ENCODE measurements at places on chromosomes 16 and 17.

GRCh38 chr16:55575496-55575895 is 9.0 kb downstream of the CAPNS2 start:
- no peak for DNase-seq

DNA sequence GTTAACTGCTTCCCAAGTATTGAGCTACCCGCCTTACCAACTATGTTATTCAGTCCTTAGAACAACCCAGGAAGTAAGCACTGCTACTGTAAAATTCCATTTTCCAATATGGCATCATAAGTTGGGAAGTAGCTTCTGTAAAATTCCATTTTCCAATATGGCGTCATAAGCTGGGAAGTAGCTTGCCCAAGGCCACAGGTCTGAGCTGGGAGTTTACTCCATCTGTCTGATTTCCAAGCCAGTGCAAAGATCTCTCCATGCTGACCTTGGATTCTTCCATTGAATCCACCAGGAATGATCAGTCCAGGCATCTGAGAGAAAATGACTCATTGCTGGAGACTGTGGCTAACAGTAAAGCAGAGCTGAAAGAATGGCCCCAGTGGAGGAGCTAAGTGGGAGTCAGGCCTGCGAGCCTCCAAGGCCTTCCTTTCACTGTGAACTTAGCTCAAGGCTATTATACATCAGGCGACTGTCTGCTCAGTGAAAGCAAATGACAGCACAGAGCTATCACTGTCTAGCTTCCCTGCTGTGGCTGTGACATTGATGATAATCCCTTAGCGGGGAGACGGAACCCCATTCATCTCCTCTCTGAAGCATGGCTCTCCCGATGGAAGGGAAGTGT is 430.4 kb downstream of the HAPSTR1 start:
- no peak for DNase-seq

DNA sequence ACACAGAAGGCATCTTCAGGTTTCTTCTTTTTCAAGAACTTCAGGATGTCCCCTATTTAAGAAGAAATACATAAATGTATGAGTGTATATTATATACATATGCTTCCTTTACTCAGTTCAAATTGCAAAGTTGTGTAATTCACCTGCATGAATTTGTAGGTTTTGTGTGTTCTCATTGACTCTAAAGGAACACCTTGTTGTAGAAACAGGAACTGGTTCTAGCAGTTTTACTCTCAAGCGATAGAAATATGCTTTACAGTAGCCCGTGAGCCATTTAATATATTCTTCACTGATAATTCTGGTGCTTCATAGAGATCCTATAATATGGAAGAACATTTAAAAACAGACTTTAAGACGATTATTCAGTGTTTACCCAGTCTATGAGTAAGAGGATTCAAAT is 53.3 kb upstream of the LRRC37A3 start:
- DNase-seq = no peak

DNA sequence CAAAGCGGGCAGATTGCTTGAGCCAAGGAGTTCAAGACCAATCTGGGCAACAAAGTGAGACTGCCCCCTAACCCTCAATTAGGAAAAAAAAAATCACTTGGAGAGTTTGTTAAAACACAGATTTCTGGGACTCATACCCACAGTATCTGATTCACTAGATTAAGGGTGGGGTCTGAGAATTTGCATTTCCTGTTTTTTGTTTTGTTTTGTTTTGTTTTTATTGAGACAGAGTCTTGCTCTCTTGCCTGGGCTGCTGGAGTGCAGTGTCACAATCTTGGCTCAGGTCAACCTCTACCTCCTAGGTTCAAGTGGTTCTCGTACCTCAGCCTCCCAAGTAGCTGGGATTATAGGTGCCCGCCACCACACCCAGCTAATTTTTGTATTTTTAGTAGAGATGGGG is 1.1 kb downstream of the HEATR9 start:
- DNase-seq = no peak

GRCh38 chr17:81209141-81209540 is 13.6 kb downstream of the CEP131 start:
- DNase-seq = no peak

DNA sequence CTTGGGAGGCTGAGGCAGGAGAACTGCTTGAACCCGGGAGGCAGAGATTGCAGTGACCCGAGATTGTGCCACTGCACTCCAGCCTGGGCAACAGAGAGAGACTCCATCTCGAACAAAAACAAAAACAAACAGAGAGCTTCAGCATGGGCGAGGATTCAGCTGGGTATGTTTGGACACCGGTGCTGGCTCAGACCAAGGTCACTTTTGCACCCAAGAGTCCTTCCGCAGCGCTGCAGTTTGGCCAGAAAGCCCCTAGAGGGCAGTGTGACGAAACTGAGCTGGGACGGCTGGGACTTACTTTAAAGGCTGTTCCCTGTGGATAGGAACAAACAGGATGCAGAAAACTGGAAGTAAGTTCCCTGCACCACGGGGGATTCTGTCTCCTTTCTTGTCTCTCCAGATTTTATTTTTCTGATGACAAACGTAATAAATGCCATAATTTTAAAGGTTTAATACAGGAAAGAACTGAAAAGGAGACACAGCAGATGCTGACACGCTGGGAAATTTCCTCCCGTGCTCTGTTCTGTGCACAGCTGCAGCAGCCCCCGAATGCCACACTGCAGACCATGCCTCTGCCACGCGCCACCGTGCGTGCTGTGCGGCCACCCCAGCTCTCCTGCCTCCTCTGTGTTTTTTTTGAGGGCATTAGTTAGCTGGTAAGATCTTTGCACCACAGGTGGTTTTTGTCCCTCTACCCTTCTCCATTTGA is 25.2 kb upstream of the USP36 start:
- DNase-seq = peak; percentile 83

DNA sequence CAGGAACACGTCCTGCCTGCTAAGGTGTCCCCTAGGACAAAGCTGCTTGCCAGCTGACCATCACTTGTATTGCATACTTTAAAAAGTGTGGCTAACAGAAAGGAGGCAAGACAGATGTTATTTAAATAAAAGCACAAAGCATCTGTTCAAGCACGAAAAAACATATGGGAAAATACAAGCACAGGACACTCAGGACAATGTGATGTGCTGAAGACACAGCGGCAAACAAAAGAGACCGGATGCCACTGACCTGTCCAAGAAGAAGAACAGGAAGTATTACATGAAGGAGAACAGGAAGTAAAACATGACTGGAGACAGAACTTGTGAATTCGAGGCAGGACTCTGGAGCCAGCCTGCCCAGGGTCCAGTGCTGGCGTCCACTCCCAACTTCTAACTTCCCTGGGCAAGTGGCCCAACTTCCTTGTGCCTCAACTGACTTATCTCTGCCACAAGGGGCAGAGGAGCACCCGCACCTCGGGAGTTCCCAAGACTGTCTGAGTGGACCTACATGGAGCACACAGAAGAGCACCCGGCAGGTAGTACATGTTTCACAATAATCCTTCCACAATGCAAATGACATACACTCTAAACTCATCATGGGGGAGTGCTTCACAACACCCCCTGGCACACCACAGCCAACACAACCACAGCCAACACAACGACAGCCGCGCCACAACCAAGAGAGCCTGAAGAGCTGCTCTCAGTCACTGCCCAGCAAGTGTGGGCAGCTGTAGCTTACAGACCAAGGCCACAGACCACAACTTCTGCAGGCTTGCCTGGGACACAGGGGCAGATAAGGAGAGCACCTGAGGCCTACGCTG is 36.6 kb downstream of the ANKRD11 start:
- peak; percentile 46 for DNase-seq

GRCh38 chr16:1311212-1311737 is 1.8 kb downstream of the UBE2I start:
- no peak for DNase-seq

DNA sequence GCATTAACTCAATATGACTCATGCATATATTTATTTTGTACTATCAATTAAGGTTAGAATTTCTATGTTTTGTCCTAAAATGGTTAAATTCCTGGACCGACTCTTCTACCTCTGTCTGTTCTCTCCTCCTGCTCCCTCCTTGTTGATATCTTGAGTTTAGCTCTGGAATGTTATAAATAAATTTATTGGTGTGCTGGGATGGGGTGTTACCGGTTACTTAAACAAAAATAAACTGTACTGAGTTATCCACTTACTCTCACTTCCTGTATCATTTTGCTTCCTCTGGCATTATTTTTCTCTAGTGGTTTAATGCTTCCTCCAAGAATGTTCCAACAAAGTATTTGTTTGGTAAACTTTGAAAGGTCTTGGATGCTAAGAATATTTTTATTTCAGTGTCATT is 120.1 kb downstream of the ABCA8 start:
- DNase-seq = no peak

DNA sequence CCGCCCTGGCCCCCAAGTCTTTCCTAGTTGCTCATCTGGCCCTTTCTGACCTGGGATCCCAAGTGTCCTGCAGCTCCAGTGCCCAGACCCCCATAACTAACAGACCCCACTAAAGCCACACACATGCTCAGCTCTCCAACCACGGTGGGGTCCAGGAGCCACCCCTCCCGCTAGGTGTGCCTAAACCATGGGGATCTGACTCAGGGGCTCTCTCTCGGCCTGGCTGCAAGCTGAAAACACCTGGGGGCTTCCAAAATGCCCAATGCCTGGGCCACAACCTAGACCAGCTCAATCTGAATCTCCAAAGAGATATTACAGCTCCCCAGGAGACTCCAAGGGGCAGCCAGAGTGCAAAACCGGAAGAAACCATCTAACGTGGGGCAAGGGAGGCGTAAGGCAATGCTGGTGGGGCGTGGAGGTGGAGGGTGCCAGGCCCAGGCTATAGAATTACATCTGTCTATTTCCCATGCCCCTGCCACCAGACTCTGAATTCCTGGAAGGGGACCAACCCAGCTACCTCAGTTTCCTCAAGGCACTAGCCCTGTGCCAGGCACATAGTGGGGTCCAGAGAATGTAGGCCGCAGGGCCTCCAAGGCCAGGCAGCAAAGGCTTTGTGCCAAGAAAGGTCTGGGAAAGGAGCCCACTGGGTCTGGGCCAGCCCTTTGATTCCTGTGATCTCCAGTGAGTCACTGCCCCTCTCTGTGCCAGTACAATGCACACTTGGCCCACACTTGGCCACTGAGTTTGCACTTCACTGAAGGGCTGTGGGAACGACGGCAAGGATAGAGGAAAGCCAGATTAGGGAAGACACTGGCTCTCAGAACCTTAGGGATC is 3.3 kb downstream of the CD2BP2 start:
- DNase-seq = no peak

DNA sequence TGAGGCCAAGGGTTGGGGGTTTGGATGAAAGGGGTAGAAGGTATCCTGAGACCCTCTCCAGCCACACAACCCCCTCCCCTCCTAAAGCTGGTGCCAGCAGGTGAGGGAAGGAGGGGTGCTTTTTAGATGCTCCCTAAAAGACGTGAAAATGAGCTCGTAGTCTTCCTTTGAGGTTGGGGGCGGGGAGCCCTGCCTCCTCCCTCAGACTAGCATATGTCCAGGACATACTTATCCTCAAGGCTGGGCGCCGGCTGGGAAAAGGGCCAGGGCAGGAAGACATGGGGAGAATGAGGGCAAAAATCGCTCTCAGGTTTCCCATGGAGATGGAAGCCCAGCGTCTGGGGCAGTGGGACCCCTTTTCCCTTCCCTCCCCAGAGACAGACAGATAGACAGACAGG is 26.7 kb downstream of the SRCIN1 start:
- no peak for DNase-seq

- DNase-seq = no peak
Observed at GRCh38 chr17:81066771-81067315, 31.9 kb downstream of the BAIAP2 start.

GRCh38 chr16:29898804-29899515 is 390 bp downstream of the SEZ6L2 start:
- no peak for DNase-seq

GRCh38 chr17:50421308-50422051 is 4.5 kb upstream of the ACSF2 start:
- DNase-seq = no peak

GRCh38 chr16:72301523-72302236 is 129.7 kb upstream of the PMFBP1 start:
- DNase-seq = no peak

DNA sequence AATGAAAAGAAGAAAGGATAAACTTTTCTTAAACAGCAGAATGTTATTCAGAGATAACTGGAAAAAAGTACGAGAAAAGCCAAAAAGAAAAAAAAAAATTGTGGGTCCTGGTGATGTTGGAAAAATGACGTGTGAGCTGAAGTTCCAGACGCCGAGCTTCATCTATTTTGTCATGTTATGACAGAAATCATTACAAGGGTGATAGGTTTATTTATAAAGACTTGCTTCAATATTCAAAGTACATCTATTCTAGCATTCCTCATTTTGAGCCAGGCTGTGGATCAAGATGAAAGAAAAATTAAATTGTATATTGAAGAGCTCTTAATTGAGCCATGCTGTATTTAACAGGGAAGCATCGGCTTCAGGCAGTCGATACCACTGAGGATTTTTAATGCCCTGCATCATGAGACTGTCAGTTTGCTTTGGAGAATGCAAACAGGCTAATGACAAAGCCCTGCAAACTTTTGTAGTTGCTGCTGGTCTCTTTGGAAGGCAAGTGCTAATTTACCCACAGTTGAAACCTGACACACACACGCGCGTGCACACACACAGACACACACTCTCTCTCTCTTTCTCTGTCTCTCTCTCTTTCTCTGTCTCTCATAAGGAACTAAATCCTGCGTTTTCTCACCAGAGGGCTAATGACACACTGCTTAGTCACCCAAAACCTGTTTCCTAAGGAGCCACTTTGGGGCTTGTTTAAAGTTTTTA is 110.7 kb downstream of the WWOX start:
- DNase-seq = no peak

- no peak for DNase-seq
Observed at GRCh38 chr16:21097151-21097550, 53.5 kb downstream of the DNAH3 start.

DNA sequence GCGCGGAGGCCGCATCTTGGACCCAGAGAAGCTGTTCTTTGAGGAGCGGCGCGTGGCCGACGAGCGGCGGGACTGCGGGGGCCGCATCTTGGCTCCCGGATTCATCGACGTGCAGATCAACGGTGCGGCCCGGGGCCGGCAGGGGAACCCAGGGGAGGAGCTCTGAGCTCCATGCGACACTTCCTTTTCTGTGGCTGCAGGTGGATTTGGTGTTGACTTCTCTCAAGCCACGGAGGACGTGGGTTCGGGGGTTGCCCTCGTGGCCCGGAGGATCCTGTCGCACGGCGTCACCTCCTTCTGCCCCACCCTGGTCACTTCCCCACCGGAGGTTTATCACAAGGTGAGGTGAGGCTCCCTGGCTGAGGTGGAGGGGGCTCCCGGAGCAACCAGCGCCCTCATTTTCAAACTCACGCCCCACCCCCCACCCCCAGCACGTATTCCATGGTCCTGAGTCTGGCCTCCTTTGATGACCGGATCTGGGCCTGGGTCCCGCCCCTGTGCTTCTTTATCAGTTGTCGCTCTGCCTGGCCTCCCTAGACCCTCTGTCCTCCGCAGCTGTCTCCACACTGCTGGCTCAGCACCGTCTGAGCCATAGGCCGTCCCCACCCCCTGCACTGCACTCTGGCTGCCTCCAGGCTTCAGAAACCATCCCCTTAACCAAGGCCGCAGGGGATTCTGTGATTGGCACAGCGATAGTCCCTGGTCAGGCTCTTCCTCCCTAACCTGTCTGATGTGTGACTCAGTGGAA is 787 bp downstream of the AMDHD2 start:
- peak; percentile 61 for DNase-seq

GRCh38 chr16:55047903-55048497 is 117.3 kb downstream of the IRX5 start:
- no peak for DNase-seq
